ENCODE measurements at places on chromosomes 1 and 21.

DNA sequence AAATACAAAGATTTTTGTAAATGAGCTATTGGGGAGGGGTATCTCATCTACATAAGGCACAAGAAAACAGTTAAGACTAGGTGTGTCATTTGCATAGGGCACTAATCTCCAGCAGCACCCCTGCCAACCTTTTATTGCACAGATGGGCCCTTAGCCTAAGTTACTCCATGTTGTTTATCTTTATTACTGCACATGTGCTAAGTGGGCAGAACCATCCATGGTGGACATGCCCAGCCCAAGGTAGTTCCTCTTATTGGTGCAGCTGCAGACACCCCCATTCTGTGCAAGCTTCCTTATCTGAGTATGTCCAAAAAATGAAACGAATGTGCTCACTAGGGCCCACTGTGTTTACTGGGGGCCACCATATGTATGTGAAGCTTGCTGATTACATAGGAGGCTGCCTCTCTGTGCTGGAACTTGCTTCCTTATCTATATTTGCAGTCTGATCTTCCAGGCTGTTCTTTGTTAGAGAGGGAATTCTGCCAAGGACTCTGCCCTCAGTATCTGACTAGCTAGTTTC is 77.3 kb upstream of the NEK7 start:
- no peak for DNase-seq

GRCh38 chr1:204756811-204757210 is 71.3 kb upstream of the LRRN2 start:
- no peak for DNase-seq

- DNase-seq = no peak
Observed at GRCh38 chr1:65109487-65109886, 38.5 kb upstream of the AK4 start.

DNA sequence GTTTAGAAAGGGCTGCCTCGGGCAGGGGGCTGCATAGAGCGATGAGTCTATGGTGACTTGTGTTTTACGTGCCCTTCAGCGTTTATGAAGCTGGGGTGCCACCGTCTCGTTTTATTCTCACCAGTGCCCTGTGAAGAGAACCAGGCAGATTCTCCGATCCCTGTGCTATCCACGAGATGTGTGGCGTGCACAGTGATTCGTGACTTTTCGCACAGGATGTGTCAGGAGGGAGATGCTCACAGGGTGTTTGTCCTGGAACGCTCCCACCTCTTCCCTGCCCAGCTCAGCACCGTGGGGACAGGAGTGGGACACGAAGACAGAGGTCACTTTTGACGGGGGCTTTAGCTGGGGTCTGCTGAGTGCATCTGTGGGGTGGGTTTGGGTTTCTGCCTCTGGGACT is 54.9 kb upstream of the AJAP1 start:
- DNase-seq = no peak

DNA sequence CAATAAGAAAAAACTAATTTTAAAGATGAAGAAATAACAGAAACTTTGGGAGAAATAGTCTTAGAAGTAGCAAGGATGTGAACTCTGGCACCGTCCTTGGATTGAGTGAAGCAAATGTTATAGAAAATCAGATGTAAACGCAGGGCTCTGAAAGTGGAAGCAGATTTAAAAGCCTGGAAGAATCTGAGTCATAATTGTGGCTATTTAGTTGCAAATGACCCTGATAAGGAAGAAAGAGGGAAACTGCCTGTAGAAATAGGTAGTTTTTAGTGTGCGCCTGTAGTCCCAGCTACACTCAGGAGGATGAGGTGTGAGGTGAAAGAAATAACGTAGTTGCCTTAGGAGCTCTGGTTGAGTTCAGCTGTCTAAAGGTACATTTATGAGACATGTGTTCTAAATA is 101.0 kb downstream of the NGF start:
- no peak for DNase-seq

DNA sequence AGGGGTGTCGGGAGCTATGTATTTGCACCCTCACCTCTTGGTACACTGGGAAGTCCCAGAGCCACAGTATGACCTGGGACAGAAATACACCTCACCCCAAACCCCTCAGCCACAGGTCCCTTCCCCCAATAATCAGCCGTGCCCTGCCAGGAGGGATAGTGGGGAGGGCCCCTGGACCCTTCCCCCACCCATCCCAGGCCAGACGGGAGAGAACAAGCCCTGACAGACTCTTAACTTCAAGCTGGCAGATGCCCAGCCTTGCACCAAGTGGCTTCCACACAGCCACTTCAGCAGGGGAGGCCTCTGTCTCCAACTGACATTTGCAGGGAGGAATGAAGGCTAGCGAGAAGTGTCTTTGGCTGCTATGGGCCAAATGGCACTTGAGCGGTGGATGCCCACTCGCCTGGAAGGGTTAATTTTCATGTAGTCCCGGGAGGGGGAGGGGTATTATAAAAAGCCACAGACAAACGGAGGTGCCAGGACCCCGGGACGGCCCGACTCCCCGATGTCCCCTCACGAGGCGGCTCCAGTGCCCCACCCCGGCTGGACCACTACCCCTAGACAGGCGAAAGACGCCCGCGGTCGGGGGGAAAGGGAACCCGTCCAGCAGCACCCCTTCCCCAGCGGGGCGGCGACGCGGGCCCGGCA is 495 bp downstream of the SYNC start:
- no peak for DNase-seq

- no peak for DNase-seq
Observed at GRCh38 chr1:104266612-104267011, 516.9 kb downstream of the AMY1C start.

- peak; percentile 56 for DNase-seq
Observed at GRCh38 chr1:110155878-110156522, 5.7 kb downstream of the SLC6A17 start.

GRCh38 chr1:159218649-159219636 is 14.3 kb downstream of the ACKR1 start:
- DNase-seq = no peak

- DNase-seq = no peak
Observed at GRCh38 chr1:31509124-31510072, 66.9 kb upstream of the TINAGL1 start.

DNA sequence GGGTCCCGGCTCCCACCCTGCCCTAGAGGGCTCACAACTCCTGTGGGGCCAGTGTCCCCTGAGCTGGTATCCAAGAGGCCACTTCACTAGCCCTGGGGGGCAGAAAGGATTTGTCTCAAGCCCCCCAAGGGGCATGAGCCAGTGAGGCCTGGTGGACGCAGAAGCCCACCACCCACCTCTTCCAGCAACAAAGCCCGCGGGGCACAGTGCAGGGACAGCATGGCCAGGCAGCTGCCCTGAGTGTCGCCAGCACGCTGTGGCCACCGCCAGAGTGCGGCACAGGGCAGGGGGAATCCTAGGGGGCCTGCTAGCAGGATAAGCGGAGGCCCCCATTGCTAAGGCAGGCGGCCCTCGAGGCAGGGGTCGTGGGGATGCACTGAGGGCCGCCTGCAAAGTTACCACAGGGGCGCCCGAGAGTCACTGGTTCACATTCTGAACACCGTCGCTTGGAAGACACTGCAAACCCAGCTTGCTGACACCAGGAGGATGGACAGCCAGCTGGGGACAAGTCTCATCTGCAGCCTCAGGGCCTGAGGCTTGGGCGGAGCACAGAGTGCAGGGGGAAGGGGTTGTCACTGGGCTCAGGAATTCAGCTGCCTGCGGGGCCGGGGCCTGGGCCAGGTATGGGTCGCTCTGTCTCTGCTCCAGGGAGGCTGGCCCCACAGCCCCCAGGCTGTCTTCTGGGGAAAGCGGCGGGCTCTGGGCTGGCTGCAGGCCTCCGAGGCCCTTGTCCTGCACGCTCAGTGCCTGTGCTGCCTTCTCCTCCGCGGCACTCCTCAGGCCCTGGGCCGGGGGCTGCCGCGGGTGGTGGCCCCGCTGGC is 26.8 kb downstream of the SLC19A1 start:
- no peak for DNase-seq

DNA sequence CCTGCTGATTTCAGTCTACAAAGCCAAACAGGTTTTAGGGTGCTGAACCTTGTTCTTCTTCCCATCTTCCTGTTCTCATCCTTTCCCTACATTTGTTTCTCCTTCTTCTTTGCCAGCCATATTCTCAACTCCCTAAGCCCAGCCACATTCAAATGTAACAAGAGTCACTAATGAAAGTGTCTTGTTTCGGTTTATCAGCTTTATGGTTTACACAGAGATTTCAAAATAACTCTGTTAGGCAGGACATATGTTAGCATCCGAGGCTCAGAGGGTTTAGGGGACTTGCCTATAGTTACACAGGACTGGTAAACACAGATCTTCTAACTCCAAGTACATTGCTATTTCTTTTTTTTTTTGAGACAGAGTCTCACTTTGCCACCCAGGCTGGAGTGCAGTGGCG is 61.3 kb downstream of the NDUFS5 start:
- no peak for DNase-seq

- no peak for DNase-seq
Observed at GRCh38 chr21:21412096-21412495, 413.9 kb downstream of the NCAM2 start.

DNA sequence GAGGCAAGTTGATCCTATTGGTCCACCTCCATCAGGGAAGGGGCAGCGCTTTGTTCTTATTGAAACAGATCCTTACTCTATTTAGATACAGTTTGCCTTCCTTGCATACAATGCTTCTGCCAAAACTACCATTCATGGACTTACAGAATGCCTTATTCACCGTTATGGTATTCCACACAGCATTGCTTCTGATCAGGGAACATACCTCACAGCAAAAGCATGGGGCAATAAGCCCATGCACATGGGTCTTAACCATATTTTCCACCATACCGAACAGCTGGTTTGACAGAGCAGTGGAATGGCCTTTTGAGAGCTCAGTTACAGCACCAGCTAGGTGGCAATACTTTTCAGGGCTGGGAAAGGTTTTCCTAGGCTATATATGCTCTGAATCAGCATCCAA is 544.8 kb upstream of the ADGRL4 start:
- no peak for DNase-seq

- no peak for DNase-seq
Observed at GRCh38 chr1:108830119-108831008, 26.5 kb downstream of the AKNAD1 start.

DNA sequence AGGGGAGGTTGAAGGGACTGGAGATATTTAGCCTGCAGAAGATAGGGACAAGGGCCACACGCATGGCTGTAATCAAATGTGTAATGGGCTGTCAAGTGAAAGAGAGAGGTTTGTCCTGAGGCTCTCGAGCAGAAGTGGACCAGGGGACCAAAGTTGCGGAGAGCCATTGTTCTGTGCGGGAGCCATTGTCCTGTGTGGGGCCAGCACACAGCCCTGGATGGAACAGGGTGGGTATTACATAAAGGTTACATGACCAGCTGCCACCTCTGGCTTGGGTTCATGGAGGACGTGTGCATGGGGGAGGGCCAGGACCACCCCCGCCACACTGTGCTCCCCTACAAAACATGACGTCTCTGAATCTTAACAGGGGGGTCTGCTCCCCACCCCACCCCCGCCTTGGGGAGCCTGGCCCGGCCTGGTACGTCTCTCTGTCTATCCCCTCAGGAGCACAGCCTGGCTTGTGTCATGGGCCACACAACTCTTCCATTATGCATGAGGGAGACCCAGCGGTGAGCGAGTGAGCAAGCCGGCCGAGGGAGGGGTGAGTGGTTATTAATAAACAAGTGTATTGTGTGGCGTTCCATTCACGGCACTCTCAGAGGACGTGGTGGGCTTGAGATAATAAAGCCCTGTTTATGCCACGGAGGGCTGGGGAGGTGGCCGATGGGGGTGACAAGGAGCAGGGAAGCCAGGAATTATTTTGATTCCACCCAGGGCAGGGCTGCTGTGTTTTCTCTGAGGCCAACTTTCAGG is at the start of gene NFASC:
Gene NFASC (plus strand): TSS at position 703 of the 753 bp plus-strand sequence. CDS start 73,454 bp downstream, outside the sequence.
- no peak for DNase-seq

GRCh38 chr21:42040411-42041180 is 30.4 kb upstream of the ZBTB21 start:
- DNase-seq = no peak

DNA sequence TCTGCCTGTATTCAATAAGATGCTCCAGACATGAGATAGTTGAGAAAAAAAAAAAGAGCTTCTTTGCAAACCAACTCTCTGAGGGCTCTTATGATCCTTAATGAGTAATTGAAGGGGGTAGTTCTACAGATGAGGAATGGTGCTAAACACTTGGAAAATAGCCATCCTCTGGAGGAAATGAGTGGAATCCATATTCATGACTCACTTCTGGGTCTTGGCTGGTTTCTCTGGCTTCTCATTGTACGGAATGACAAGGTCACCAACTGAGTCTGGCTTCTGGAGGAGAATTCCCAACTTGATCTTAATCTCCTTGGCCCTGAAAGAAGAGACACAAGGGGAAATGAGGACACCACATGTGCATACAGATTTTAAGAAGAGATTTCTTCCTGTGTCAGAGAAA is 34.7 kb downstream of the RGS5 start:
- no peak for DNase-seq

DNA sequence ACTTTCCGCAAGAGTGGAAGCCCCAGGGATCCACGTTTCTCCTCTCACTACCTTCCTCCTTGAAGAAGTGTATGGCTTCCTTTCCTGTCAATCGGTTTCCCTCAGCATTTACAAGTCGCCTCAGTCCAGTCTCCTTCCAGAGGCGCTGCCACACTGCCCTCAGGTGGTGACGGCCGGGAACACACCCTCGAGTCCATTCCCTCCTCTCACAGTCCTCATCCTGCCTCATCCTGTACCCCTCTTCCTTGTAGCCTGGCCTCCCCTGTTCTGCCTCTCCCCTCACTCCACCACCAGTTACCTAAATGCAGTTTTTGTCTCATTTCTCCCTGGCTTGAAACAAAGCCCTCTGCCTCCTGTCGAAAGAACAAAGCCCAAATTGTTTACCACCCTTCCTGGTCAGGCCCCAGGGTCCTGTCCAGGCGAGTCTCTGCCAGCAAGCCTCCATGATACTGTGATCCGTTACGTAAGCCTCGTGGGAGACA is 23.2 kb upstream of the LSM10 start:
- DNase-seq = peak; percentile 87

- no peak for DNase-seq
Observed at GRCh38 chr1:119181218-119181617, 40.8 kb upstream of the WARS2 start.

- no peak for DNase-seq
Observed at GRCh38 chr1:28147264-28148094, 29.0 kb downstream of the PTAFR start.

GRCh38 chr21:38342739-38343138 is 85.9 kb downstream of the KCNJ15 start:
- DNase-seq = no peak

- DNase-seq = peak; percentile 67
Observed at GRCh38 chr1:226001963-226002666, 3.0 kb upstream of the SDE2 start.

GRCh38 chr1:156217871-156218270 is 5.1 kb downstream of the PMF1 start:
- peak; percentile 62 for DNase-seq

- DNase-seq = no peak
Observed at GRCh38 chr1:203085528-203086406, at the start of gene MYOG. MYOG (minus strand) TSS chr1:203086012; CDS start chr1:203085961, 51 bp downstream.

- no peak for DNase-seq
Observed at GRCh38 chr1:114315631-114316030, 162.0 kb upstream of the SYT6 start.

All from RPMI8226 (cell line).